ENCODE measurements at places on chromosomes 4 and X.

DNA sequence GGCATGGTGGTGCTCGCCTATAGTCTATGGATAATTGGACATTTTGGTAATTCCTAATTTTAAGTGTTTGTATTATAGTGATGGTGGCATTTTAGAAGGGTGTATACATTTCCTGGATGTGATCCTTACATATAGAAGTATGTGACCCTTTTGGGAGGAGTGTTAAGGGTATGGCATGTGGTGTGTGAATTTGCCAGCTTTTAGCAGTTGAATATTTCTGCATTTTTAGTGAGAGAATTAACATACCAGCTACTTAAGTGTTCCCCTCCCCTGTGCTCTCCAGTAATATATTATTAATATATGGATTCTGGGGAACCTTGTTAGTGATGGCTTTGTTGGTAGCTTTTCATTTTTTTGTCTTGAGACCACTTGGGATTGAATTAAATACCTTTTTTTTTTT lies 55.3 kb downstream of the STAG2 start:
- DNase-seq = no peak

GRCh38 chr4:91087743-91088142 lies 960.5 kb downstream of the CCSER1 start:
- DNase-seq = no peak

DNA sequence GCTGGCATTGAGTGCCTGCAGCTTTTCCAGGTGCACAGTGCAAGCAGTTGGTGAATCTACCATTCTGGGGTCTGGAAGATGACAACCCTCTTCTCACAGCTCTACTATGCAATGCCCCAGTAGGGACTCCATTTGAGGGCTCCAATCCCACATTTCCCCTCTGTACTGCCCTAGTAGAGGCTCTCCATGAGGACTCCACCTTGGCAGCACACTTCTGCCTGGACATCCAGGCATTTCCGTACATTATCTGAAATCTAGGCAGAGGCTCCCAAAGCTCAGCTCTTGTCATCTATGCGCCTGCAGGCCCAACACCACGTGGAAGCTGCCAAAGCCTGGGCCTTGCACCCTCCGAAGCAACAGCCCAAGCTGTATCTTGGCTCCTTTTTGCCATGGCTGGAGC lies 8.4 kb upstream of the SMAD1 start:
- no peak for DNase-seq

DNA sequence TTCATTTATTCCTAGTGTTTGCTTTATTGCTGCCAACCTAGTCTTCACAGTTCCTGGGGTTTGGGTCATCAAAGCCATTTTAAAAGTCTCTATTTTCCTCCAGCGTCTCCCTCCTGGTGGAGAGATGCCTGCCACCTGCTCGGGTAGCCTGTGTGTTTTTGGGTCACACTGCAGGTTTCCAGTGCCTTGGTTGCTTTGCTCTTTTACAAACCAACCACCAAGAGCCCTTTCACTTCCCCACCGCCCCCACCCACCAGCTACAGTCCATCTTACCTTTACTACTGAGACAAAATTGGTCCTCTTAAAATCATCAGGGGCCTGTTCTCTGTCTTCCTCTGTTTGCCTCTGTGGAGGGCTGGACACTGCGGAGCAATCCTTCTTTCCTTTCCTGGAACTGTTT lies 280.5 kb upstream of the GATB start:
- no peak for DNase-seq

GRCh38 chr4:1512738-1513660 lies 106.8 kb upstream of the NKX1-1 start:
- DNase-seq = peak; percentile 22

- peak; percentile 64 for DNase-seq
These were observed 1.9 kb downstream of the ARHGAP10 start for GRCh38 chr4:147733716-147734344.

- no peak for DNase-seq
These were observed 615.0 kb downstream of the TMA16 start for GRCh38 chr4:164109503-164109902.

All from fibroblast of skin of right biceps (primary cell).